Activated T-helper 2 cell treated with anti-CD3 and anti-CD28 coated beads, Interferon-gamma antibody, Interleukin-2, Interleukin-4, amounts not matched to agents 10 μg/mL and 5 μg/mL and 100 μg/mL, durations not matched to agents 14 hours and 24 hours and 36 hours (primary cell): ENCODE measurements at places on chromosomes 11 and 22.

- DNase-seq = no peak
- H3K27ac ChIP-seq = no peak overlapping the region
- no peaks in the 10 kb centered on the region for H3K36me3 ChIP-seq
- no peak overlapping the region for H3K4me3 ChIP-seq
- H3K4me1 ChIP-seq = peaks cover 5% of the 10 kb centered on the region
- H3K27me3 ChIP-seq = no peaks in the 10 kb centered on the region
Observed at GRCh38 chr11:95512682-95513081, 276.9 kb downstream of the FAM76B start.

- H3K36me3 ChIP-seq = no peaks in the 10 kb centered on the region
- H3K4me1 ChIP-seq = peaks cover 42% of the 10 kb centered on the region
- H3K27ac ChIP-seq = peak overlapping the region; percentile 74
- peak; percentile 45 for DNase-seq
- H3K4me3 ChIP-seq = peak overlapping the region; percentile 23
- H3K27me3 ChIP-seq = no peaks in the 10 kb centered on the region
Observed at GRCh38 chr22:25062386-25063085, 110.0 kb downstream of the KIAA1671 start.

GRCh38 chr11:133082841-133083488 is 449.3 kb downstream of the OPCML start:
- no peaks in the 10 kb centered on the region for H3K4me1 ChIP-seq
- H3K27me3 ChIP-seq = peaks cover 17% of the 10 kb centered on the region
- DNase-seq = peak; percentile 69
- no peaks in the 10 kb centered on the region for H3K36me3 ChIP-seq
- H3K27ac ChIP-seq = no peak overlapping the region
- no peak overlapping the region for H3K4me3 ChIP-seq

DNA sequence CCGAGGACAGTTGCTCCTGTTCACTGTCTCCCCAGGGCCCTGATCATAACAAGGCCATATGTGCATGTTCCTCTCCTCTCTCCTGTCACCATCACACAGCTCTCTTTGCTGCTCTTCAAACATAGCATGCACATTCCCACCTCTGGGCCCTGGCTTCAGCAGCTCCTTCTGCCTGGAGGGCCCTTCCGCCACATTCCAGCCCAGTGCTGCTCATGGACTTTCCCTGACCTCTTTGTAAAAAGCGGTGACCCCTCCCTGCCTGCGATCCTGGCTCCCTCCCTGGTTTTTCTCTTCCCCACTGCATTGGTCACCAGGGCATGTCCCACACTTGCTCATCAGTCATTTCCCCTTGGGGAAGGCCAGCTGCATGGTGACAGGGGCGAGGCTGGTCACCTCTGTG is 98.2 kb downstream of the MYO18B start:
- H3K27me3 ChIP-seq = no peaks in the 10 kb centered on the region
- DNase-seq = no peak
- no peaks in the 10 kb centered on the region for H3K4me1 ChIP-seq
- H3K27ac ChIP-seq = no peak overlapping the region
- no peak overlapping the region for H3K4me3 ChIP-seq

DNA sequence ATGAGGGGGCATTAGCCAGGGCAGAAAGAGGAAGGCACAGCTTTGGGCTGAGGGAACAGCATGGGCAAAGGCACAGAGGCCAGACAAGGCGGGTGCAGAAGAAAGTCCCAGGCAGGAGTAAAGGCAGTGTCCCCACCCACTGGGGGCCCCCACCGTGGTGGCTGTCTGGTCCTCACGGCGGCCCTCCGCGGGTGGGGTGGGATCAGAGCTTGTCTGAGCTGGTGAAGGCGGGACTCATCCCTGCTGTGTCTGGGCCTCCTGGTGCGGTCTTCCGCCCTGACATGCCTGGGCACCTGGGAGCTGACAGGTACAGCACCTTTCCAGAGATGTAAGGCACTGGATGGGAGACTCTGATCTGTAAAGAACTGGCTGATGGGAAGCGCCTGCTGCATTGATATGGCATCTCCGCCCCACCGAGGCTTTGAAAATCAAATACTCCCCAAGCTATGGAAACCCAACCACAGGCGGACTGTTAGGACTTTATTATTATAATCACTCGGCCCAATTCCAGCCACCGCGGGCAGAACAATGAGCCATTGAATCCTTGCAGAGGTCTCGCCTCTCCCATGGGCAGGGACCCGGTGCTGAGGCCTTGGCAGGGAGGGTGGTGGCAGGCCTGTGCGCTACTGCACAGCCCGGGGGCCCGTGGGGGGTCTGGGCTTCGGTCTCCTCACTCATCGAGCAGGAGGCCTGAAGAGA is 14.2 kb upstream of the GNB1L start:
- no peaks in the 10 kb centered on the region for H3K27me3 ChIP-seq
- no peak for DNase-seq
- no peak overlapping the region for H3K4me3 ChIP-seq
- H3K27ac ChIP-seq = no peak overlapping the region
- H3K36me3 ChIP-seq = no peaks in the 10 kb centered on the region

GRCh38 chr22:38246692-38247091 is 26.1 kb downstream of the TMEM184B start:
- no peak overlapping the region for H3K4me3 ChIP-seq
- no peaks in the 10 kb centered on the region for H3K27me3 ChIP-seq
- no peak overlapping the region for H3K27ac ChIP-seq
- no peak for DNase-seq

- no peak for DNase-seq
- H3K4me3 ChIP-seq = no peak overlapping the region
- no peaks in the 10 kb centered on the region for H3K36me3 ChIP-seq
- no peaks in the 10 kb centered on the region for H3K27me3 ChIP-seq
- H3K4me1 ChIP-seq = no peaks in the 10 kb centered on the region
Observed at GRCh38 chr11:29135504-29135903, 881.3 kb downstream of the KCNA4 start.

DNA sequence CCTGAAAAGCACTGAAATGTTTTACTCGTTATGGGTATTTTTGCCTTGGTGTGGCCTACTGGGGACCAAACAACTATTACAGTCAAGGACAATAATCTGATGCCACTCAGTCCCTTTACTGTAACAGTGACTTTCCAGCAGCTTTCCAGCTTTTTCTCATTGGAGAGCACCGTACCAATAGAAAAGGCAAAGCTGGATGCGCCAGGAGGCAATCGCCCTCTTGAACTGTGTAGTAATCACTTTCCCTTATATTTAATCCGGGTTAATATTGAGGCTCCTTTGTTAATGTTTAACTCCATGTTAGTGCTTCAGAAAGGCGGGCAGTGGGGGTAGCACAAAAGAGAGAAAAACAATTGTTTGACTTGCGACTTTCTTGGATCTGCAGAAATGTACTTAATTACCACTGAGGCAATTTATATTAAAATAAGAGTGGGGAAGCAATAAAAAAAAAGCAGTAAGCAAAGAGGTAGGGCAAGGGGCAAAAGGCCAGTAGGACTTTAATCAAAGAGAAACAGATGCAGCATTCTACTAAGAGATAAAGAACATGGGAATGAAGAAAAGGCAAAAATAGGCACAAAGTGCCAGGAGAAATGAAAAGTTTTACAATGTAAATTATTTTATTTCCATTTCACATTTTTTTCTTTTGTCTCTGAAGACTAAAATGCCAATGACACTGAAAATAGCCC is 81.6 kb downstream of the LRRC4C start:
- H3K27ac ChIP-seq = no peak overlapping the region
- no peaks in the 10 kb centered on the region for H3K27me3 ChIP-seq
- no peaks in the 10 kb centered on the region for H3K36me3 ChIP-seq
- no peaks in the 10 kb centered on the region for H3K4me1 ChIP-seq
- DNase-seq = no peak
- no peak overlapping the region for H3K4me3 ChIP-seq

DNA sequence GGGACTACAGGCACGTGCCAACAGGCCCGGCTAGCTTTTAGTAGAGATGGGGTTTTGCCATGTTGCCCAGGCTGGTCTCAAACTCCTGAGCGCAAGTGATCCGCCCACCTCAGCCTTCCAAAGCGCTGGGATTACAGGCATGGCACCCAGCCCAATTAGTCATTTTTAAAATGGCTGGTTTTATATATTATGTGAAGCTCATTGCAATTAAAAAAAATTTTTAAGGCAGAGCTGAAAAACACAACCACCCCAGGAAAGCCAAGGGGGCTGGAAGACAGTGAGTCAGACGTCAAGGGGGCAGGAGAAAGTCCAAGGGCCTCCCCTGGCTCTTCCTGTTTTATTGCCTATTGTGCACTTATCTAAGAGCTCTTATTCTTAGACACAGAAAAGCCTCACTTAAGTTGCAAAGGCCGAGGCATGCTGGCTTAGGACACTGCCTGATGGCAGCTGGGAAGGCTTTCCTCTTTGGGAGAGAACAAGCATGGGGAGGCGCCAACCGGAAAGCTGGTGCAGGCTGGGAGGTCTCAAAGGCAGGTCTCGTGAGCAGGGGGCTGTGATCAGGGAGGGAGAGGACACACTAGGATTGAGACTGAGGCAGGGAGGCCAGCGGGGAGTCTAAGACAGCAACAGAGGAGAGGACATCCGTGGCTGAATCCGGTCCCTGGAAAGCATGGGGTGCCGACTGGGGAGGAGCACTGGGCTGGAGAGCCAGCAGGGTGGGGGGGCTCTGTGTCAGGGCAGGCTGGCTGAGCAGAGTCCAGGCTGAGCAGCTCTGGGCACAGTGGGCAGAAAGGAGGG is 11.1 kb upstream of the OSM start:
- no peaks in the 10 kb centered on the region for H3K27me3 ChIP-seq
- H3K4me1 ChIP-seq = peaks cover 53% of the 10 kb centered on the region
- H3K36me3 ChIP-seq = peaks cover 34% of the 10 kb centered on the region
- H3K27ac ChIP-seq = peak overlapping the region; percentile 12
- DNase-seq = no peak

DNA sequence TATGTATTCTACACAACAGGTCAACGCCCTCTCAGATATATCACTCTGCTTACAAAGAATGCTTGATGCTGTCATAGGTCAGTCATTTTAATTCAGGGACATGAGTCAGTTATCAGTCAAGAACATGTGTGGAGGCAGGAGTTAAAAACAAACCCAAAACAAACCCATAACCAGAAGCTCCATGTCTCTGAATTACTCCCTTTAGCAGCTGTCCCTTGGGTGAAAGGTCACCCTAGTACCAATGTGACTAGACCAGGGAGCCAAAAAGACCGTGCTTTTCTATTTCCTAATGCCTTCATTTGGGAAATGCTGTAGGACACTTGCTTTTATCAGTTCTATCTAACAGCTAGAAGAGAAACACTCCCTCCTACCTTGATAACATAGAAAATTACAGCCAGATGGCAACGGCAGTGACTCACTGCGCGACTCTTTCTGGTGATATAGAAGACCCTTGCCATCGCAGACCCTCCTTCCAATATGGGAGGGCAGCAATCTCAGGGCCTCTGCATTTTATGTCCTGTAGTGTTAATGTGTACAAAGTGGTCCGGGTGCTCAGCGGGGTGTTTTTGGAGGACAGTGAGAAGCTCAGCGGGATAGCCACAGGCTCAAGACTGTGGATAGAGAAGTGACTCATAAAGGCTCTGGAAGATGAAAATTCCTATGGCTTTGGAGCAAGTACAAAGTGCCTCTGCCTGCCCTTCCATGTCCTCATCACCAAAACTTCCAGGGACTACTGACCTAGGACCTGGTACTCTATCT is 24.8 kb downstream of the APOL5 start:
- no peak for DNase-seq
- H3K4me1 ChIP-seq = peaks cover 4% of the 10 kb centered on the region
- H3K27ac ChIP-seq = no peak overlapping the region
- no peaks in the 10 kb centered on the region for H3K36me3 ChIP-seq
- no peaks in the 10 kb centered on the region for H3K27me3 ChIP-seq
- no peak overlapping the region for H3K4me3 ChIP-seq

- H3K36me3 ChIP-seq = no peaks in the 10 kb centered on the region
- H3K27ac ChIP-seq = no peak overlapping the region
- no peak overlapping the region for H3K4me3 ChIP-seq
- H3K4me1 ChIP-seq = no peaks in the 10 kb centered on the region
- H3K27me3 ChIP-seq = peaks cover 3% of the 10 kb centered on the region
- DNase-seq = no peak
Observed at GRCh38 chr22:45564349-45565030, 61.8 kb downstream of the FBLN1 start.

GRCh38 chr11:108069947-108070346 is 51.4 kb upstream of the ACAT1 start:
- no peak for DNase-seq
- peaks cover 14% of the 10 kb centered on the region for H3K4me1 ChIP-seq
- peaks cover 27% of the 10 kb centered on the region for H3K36me3 ChIP-seq
- no peak overlapping the region for H3K27ac ChIP-seq

DNA sequence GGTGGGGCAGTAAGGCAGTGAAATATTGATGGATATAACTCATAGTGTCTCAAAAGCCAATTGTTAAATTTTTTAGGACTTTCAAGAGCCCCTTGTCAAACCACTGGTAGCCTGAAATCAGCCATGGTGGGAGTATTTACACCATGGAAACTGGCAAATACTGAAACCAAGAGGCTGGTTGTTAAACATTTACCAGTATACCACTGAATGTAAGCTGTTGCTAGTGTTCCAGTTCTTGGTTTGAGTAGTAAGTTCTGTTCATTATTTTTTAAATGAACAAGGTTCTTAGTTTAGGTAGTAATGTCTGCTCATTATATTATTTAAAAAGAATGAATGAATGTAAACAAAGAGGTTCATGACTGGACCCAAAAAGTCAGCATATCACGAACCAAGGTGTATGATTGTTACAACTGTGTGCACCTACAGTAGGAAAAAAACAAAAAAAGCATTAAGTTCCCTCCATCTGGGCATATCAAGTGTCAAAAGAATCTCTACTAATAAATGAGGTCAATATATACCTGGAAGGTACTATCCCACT is 4.5 kb upstream of the EIF3F start:
- peaks cover 1% of the 10 kb centered on the region for H3K36me3 ChIP-seq
- H3K4me3 ChIP-seq = no peak overlapping the region
- no peak for DNase-seq

DNA sequence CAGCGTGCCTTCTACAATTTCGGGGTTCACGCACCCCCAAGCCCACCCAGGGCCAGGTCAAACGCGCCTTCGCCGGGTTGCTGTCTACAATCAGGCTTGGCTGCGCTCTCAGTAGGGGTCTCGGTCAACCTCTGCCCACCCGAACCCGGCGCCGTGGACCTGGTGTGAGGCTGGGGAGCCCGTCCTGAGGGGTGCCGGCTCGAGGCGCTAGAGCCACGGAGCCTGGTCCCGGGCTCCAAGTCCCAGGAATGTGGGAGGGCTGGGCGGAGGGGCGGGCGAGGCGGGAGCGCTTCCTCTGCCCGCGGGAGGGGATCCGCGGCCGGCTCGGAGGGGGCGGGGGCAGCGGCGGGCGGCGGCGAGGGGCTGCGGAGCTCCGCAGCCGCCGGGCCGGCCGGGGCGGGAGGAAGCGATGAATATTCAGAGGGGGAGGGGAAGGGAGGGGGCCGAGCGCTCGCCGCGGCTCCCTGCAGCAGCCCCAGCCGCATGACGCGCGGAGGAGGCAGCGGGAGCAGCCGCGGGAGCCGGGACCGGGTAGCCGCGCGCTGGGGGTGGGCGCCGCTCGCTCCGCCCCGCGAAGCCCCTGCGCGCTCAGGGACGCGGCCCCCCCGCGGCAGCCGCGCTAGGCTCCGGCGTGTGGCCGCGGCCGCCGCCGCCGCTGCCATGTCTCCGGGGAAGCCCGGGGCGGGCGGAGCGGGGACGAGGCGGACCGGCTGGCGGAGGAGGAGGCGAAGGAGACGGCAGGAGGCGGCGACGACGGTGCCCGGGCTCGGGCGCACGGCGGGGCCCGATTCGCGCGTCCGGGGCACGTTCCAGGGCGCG is at the start of gene PTPRJ:
Gene PTPRJ, plus strand, starts transcription at position 472 of the 819 bp plus-strand sequence. CDS start 354 bp downstream, outside the sequence.
- H3K27me3 ChIP-seq = peaks cover 10% of the 10 kb centered on the region
- peak within 1 kb of the TSS; percentile 34 for H3K27ac ChIP-seq
- DNase-seq = peak; percentile 59
- peak within 1 kb of the TSS; percentile 95 for H3K4me3 ChIP-seq
- H3K36me3 ChIP-seq = peaks cover 28% of the 10 kb centered on the region

GRCh38 chr22:25413620-25414019 is 150.9 kb upstream of the GRK3 start:
- no peak overlapping the region for H3K4me3 ChIP-seq
- H3K27ac ChIP-seq = no peak overlapping the region
- H3K4me1 ChIP-seq = peaks cover 13% of the 10 kb centered on the region
- no peak for DNase-seq
